ENCODE measurements at places on chromosomes 1 and 21.

DNA sequence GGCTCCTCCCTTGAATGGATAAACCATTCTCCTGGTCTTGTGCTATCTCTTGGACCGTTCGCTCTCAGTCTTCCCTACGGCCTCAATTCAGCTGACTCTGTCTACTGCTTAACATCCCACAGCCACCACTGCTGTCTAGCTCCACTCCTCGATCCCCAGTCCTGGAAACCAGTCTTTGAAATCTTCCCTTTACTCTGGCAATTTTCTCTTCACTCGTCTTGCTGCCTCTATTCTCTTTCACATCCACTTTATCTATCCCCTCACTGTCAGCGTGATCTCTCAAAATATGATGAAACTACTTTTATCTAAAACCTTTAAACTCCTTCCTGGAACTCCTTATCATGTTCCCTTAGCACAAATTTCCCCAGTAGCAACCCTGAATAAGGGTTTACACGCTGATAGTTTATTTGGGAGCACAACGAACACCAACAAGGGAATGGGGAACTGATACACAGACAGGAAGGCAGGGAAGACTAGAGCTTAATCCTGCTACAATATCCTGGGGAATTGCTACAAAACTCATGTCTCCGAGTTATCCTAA is 131.6 kb upstream of the SAMSN1 start:
- H3K4me1 ChIP-seq = no peaks in the 10 kb centered on the region
- H3K36me3 ChIP-seq = no peaks in the 10 kb centered on the region
- H3K27me3 ChIP-seq = no peaks in the 10 kb centered on the region
- DNase-seq = no peak
- H3K27ac ChIP-seq = no peak overlapping the region

DNA sequence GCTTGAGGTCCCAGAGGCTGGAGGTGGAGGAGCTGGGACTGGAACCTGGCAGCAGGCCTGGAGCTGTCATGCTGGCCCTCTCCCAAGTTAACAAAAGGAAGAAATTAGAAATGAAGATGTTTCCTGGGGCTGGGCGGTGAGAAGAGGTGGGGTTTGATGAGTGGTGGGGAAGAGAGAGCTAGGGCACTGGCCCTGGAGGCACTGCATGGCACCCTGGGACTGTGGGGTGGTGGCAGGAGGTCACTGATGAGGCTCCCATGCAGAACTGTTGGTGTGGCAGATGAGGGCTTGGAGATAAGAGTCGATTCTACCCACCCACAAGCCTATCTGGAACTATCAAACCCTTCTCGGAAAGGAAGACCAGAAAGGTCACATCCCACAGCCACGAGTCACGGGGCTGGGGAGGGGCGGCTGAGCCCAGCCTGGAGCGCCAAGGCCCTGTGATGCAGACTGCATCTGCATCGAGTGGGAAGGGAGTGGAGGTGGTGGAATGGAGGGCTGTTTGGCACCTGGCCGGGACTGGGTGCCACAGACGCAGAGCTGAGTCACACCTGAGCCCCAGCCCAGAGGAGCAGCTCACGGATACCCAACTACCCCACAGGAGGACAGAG is 29.4 kb downstream of the MRPL37 start:
- no peak for DNase-seq
- H3K36me3 ChIP-seq = no peaks in the 10 kb centered on the region
- no peak overlapping the region for H3K4me3 ChIP-seq
- H3K27ac ChIP-seq = peak overlapping the region; percentile 23

DNA sequence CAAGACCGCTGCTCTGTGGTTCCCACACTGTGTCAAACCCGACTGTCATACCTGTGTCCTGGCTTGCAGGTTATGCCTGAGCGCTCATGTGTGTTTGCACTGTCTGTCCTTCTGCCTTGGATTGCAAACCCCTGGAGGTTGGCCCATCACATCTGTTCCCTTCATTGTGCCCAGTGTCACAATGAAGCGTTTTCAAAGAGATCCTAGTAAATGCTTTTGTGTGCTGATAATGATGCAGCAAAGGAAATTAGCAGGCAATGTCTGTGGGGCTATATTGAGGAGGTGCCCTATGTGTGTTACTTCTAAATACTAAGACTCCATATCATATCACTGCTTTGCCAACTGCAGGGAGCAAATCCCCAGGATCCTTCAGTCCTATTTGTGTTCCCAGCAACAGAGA is 424.4 kb upstream of the NFIA start:
- H3K4me3 ChIP-seq = no peak overlapping the region
- H3K27ac ChIP-seq = no peak overlapping the region
- no peaks in the 10 kb centered on the region for H3K4me1 ChIP-seq

DNA sequence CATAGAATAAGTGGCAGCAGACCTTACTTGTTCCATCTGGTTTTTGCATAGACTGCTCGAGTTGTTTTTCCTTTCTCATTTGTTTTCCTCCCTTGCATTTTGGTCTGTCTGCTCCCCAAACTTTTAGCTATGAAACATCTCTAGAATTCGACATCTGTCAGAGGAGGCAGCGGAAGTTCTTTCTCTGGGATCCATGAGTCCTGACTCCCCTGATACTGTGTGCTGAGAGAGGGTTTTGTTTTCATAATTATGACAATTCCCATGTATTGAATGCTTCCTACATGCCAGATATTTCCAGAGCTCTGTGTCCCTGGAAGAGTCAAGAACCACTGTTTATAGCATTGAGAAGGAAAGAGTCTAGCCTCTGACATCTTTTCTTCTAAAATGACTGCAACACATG is 172.6 kb downstream of the KIF26B start:
- DNase-seq = no peak
- H3K36me3 ChIP-seq = no peaks in the 10 kb centered on the region
- no peak overlapping the region for H3K27ac ChIP-seq

GRCh38 chr1:167077128-167077867 is 12.9 kb downstream of the GPA33 start:
- no peak overlapping the region for H3K4me3 ChIP-seq
- H3K4me1 ChIP-seq = no peaks in the 10 kb centered on the region
- no peak overlapping the region for H3K27ac ChIP-seq

DNA sequence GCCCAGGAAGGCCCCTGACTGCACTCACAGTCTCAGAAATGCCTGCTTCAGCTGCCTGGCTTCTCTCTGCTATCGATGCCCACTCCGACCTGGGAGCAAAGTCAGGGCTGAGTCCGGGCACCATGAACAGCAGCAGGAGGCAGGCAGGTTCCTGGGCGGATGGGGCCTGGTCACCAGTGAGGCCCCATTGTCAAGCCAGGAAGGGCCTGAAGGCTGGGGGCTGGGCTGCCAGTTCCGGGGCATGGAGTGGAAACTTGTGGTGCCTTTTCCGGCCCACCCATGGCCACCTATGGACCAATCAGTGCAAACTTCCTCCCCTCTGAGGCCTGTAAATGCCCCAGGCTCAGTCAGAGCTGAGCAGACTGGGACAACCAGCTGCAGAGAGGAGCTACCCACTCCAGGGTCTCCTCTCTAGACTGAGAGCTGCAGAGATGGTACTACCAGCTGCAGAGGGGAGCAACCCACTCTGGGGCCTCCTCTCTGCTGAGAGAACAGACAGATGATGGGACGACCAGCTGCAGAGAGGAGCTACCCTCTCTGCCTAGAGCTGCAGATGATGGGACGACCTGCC is 286.5 kb downstream of the SMYD3 start:
- H3K27ac ChIP-seq = no peak overlapping the region
- no peaks in the 10 kb centered on the region for H3K27me3 ChIP-seq
- DNase-seq = no peak

- H3K27ac ChIP-seq = no peak overlapping the region
- no peak for DNase-seq
- no peak overlapping the region for H3K4me3 ChIP-seq
- no peaks in the 10 kb centered on the region for H3K36me3 ChIP-seq
These were observed 504.1 kb upstream of the ADGRL2 start for GRCh38 chr1:81296601-81297000.

DNA sequence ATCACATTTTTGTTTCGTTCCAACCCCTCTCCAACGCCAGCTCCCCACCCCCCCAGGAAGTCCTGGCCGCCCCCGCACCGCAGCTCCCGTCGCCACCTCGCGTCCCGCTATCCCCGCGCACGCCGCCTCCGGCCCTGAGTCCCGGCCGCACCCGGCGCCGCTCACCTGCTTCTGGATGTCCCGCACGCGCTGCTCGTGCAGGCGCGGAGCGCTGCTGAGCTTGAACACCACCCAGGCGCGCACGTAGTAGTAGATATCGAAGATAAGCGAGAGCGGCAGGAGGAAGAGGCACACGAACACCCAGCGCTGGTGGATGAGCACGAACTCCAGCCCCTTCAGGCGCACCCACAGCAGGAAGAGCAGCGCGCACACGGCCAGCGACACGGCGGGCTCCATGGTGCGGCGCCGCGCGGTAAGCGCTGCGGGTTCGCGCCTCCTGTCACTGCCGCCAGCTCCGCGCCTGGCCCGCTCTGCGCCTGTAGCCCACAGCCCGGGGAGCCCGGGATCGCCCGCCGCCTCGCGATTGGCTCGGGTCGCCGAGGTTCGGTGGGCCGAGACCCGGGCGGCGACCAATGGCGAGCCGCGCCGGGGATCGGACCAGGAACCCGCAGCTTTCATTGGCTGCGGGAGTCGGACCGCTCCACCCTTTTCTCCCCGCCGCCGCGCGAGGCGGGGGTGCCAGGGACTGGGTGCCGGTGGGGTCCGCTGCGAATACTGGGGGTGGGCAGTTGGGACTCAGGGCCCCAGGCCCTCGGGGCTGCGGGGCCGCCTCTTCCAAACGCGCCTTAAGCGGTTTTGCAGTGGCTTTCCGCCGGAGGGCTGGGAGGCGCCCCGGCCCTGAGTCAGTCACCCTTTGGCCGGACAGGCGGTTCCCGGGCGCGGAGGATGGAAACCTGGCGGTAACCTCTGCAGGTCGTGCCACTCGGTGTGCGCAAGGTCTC is at the start of gene DHCR24:
Gene DHCR24 (minus strand): TSS at position 472 of the 941 bp plus-strand sequence. CDS start 76 bp downstream, at position 396.
- peak; percentile 34 for DNase-seq
- peak within 1 kb of the TSS; percentile 90 for H3K4me3 ChIP-seq
- H3K4me1 ChIP-seq = no peaks in the 10 kb centered on the region
- no peaks in the 10 kb centered on the region for H3K36me3 ChIP-seq
- no peaks in the 10 kb centered on the region for H3K27me3 ChIP-seq

DNA sequence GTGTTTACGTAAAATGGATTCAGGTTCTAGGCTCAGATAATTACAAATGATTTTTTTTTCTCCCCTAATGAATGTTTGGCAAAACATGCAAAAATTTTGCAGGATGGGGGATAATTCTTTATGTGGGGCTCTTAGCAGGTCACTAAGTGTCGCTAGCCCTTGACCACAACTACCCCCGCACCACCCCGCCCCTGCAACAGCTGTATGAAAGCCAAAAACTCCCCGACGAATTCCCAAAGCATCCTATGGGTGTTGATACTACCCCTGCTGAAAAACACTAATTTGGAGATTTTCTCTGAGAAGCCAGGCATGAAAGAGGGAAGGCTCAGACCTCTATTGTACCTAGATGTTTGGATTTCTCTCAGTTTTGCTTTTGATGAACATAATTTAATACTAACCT is 243.0 kb downstream of the TRABD2B start:
- H3K27ac ChIP-seq = no peak overlapping the region
- no peaks in the 10 kb centered on the region for H3K36me3 ChIP-seq
- peaks cover 22% of the 10 kb centered on the region for H3K4me1 ChIP-seq
- DNase-seq = no peak

DNA sequence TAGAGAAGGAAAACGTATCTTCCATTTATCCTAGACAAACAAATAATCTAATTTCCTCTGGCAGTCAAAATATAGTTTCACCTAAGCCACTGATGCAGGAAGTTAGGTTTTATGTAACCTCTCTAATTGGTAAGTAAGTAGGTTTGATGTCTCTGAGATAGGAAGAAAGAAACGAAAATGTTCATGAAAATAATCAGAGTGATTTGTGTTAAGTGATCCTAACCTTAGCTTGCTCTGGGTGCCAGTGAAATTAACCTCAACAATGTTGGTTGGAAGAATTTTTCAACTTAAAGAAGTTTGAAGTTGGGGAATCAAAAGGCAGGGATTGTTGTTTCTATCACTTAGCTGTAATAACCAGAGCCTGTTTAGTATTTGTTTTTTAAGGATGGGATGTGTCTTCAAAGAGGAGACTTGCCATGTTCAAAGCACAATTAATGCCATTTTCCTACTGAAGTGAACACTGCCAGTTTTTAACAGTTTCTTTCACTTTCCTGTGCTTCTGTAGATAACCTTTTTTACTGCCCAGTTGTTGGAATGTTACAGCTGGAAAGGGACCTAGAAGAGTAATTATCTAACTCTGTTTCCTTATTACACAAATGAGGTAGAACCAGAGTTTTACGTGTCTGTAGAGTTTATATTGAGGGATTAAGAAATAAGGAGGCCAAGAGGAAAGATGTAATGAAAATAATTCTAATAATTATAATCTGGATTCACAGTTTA is 18.4 kb downstream of the HIPK1 start:
- DNase-seq = no peak
- peak overlapping the region; percentile 54 for H3K27ac ChIP-seq
- no peak overlapping the region for H3K4me3 ChIP-seq
- H3K4me1 ChIP-seq = peaks cover 28% of the 10 kb centered on the region

DNA sequence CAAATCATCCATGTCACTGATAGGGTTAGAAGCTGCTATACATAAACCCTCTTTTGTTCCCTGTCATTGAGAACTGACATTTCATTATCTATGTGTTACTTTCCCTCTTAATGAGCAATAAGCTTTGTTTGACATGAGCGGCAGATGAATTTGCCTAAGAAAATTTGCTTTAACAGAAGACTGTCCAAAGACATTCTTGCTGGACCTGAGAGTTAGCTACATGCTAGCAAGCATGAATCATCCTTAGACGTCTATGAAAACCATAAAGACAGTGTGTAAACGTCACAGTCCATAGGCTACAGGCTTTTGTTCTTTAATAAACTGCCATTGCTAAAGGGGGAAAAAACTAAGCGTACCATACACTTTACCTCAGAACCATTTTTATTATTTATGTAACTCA is 73.1 kb downstream of the TNFSF4 start:
- no peaks in the 10 kb centered on the region for H3K27me3 ChIP-seq
- DNase-seq = no peak
- H3K4me3 ChIP-seq = no peak overlapping the region
- no peaks in the 10 kb centered on the region for H3K4me1 ChIP-seq
- no peaks in the 10 kb centered on the region for H3K36me3 ChIP-seq
- no peak overlapping the region for H3K27ac ChIP-seq

DNA sequence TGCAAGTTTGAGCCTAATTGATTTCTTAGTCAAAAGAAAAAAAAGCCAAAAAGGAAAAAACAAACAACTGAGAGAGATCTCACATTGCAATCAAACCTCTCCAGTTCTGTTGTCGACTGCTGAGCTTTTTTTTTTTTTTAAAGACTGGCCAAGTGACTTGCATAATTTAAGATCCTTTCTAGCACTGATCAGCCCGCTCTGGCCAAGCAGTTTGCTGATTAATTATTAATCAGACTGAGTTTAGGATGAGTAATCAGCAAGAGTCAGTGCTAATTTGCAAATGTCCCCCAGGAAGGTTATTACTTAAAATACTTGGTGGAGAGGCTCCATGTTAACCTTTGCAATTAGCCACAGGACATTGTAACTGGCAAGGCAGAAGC is 39.3 kb downstream of the HMGB4 start:
- H3K4me1 ChIP-seq = peaks cover 7% of the 10 kb centered on the region
- peak overlapping the region; percentile 81 for H3K27ac ChIP-seq
- no peaks in the 10 kb centered on the region for H3K36me3 ChIP-seq
- no peak overlapping the region for H3K4me3 ChIP-seq

DNA sequence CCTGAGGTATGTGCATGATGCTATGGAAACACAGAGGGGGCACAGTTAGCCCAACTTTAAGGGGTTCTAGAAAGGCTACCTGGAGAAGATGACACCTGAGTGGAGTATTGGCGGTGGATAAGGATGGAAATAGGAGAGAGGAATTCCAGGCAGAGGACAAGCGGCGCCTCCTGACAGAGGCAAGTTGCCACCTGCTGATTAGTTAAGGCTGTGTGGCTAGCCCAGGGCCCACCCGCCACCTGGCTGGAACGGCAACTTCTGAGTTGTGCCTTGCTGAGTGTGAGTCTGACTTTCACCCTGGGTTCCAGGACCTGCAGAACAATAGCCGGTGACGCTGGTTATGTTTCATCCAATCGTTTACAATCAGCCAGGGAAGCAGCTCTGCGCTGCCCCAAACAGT is 126.9 kb upstream of the LMO4 start:
- H3K27me3 ChIP-seq = no peaks in the 10 kb centered on the region
- H3K27ac ChIP-seq = no peak overlapping the region
- no peaks in the 10 kb centered on the region for H3K4me1 ChIP-seq

All from ascending aorta (tissue), 2 donors.